Spleen (tissue), 13 donors: ENCODE measurements at places on chromosomes 7 and 10. TPM values are rescaled to one million over a fixed set of nuclear protein-coding genes. Genes with fewer than 3 reads are reported as not detected.

The CPA5 gene
- not detected for total RNA-seq

The TEX47 gene
- total RNA-seq = not detected

The SPACDR gene
- 4.6 TPM for total RNA-seq

The CSTF2T gene
- total RNA-seq = 31.3 TPM

The ZNF488 gene
- total RNA-seq = not detected

The CTTNBP2 gene
- total RNA-seq = 8.3 TPM

The PON1 gene
- total RNA-seq = not detected
